ENCODE measurements at places on chromosomes 4 and X.

DNA sequence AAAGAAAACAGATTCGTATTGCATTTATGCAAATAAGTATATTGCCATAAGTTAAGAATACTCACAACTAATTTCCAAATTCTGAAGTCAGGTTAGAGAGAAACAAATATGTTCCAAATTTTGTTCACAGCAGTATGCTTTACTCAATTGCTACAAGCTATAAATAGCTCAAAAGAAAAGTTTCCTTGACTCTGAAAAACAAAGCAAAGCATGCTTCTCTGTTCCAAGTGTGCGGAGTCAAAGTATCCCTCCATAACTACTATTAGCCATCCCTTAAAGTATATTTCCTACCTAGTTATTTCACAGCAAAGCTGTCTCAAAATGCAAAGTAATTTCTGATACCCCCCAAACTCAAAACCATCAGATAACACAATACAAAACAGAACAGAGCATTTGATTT lies 47.3 kb downstream of the MGST2 start:
- no peak for DNase-seq

- DNase-seq = no peak
Observed at GRCh38 chr4:150960079-150960478, 55.0 kb downstream of the LRBA start.

DNA sequence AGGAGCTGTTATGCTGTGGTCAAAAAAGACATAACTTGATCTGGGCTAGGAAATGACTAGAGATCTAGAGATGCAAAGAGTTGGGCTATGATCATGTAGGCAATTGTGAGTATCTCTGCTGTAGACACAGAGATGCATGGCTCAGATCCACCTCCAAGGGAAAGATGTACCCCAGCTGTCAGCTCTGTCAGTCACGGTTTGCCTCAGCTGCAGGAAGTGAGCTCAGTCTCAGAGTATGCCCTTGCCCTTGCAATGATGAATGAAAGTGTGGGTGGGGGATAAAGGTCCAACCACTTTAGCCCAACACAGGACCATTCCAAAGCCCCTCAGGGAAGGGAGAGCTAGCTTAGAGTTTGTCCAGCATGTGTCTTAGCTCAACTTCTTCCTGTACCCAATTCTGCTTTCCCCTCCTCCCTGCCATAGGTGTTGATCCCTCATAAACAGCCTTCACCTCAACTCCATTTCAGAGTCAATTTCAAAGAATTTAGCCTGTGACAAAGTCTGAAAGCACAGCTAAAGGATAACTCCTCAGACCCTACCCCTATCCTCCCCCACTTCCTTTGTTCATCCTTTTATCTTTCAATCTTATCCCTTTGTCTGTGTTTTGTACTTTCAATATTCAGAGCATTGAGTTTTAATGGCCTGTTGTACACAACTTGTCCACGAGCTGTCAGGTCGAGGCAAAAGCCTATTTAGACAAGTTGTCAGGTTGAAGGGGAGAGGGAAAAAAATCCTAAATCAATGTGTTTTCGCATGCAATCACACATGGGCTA lies 90.6 kb downstream of the MID1IP1 start:
- peak; percentile 26 for DNase-seq

DNA sequence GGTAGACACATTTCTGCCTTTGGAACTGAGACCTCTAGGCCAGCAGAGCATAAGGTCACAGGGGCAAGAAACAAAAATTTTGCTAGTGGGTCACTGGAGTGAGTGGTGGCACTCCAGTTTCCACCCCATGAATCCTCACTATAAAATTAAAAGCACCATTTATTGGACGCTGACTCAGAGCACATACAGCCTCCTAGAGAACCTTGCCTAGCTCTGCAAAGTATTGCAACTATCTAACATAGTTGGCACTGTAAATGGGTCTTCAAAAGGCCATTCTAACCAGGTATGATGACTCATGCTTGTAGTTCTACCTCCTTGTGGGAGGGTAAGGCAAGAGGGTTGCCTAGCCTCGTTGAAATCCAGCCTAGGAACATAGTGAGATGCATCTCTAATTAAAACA lies 25.1 kb downstream of the RRAGB start:
- DNase-seq = no peak

DNA sequence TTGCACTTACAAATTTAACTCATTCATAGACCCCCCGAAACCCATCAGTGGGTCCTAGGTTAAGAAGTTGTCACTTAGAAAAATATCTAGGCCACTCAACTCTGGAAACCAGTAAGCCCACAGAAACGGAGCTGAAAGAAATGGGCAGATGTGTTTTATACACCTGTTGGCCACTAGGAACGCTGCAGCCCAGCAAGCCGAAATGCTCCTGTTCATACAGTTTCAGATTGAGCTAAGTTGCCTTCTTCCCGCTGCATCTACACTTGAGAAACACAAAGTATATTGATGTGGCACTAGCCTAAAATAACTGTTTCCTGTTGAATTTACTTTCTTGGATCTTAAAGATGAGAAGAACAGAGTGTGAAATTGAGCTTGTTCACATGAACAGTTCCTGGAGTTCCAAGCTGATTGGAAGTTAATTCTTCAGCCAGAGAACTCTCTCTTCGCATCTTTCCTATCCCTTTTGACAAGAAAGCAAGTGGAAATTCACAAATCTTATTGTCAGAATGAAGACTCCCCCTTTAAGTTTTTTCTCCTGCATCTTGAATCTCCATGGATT lies 174.1 kb downstream of the RBMX2 start:
- peak; percentile 38 for DNase-seq

DNA sequence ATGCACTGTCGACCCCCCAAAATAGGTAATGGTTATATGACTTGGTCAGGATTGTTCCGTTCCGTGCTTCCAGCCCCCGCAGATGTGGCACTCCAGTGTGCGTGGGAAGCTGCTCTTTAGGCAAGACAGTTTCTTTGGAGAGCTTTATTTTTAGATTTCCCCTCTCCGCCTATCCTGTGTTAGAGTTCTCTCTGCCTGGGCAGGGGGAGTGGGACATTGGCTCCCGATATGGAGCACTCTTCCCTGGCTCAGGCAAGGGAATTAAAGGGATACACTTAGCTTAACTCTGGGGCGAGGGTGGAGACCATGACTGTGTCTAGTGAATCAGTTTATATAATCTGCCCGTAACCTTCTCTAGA lies 36.0 kb downstream of the DLG3 start:
- DNase-seq = no peak

Measured in activated CD8-positive, alpha-beta T cell treated with anti-CD3 and anti-CD28 coated beads, Interleukin-2, amount 10 ng/mL, durations not matched to agents 7 days and 5 days (primary cell).